ENCODE measurements at places on chromosomes 6 and 20. TPM values are rescaled to one million over a fixed set of nuclear protein-coding genes. Genes with fewer than 3 reads are reported as not detected.
A peak's percentile ranks its signal among the peaks of the same experiment; 100 is the strongest.

Gene BRD2
- 342 TPM for polyA plus RNA-seq

Gene CLVS2
- polyA plus RNA-seq, result 0.14 TPM

Gene TMEM217
- polyA plus RNA-seq, result 1.6 TPM

- DNase-seq, result no peak
These were observed 62.8 kb downstream of the UTRN start for GRCh38 chr6:144347933-144348332.

- DNase-seq, result no peak
These were observed 65.2 kb downstream of the PRL start for GRCh38 chr6:22231616-22232015.

DNA sequence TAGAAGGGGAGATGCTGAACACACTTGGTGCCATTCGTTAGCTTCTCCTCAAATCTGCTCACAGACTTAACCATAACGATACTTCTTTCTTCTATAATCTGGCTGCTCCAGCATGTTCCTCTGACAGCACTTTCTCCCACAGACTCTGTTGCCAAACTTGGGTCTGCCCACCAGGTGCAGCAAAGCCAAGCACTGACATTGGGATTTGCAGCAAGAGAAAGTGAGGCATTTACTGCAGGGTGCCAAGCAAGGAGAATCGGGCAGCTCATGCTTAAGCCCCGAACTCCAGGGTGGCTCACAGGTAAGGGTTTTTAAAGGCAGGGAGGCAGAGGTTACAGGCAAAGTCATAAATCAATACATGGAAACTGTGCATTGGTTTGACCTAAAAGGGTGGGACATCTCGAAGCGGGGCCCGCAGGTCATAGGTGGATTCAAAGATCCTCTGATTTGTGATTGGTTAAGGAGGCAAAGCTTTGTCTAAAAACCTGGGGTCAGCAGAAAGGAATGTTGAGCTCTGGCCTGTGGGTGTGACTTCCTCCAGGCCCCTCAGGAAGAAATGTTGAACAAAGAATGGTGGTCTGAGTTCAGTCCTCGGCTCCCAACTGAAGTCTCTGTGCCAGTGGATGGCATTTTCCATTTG, 25.1 kb upstream of the PNPLA1 start:
- DNase-seq, result no peak

- DNase-seq, result no peak
These were observed 508 bp downstream of the NOP56 start for GRCh38 chr20:2652724-2653555.

GRCh38 chr20:34824806-34825529, 483 bp downstream of the NCOA6 start:
- DNase-seq, result peak; percentile 20

GRCh38 chr6:154197196-154197860, 158.3 kb downstream of the OPRM1 start:
- DNase-seq, result no peak

All from left renal pelvis (tissue), 4 donors.